ENCODE measurements at places on chromosomes 13 and 19. TPM values are rescaled to one million over a fixed set of nuclear protein-coding genes. Genes with fewer than 3 reads are reported as not detected.

DNA sequence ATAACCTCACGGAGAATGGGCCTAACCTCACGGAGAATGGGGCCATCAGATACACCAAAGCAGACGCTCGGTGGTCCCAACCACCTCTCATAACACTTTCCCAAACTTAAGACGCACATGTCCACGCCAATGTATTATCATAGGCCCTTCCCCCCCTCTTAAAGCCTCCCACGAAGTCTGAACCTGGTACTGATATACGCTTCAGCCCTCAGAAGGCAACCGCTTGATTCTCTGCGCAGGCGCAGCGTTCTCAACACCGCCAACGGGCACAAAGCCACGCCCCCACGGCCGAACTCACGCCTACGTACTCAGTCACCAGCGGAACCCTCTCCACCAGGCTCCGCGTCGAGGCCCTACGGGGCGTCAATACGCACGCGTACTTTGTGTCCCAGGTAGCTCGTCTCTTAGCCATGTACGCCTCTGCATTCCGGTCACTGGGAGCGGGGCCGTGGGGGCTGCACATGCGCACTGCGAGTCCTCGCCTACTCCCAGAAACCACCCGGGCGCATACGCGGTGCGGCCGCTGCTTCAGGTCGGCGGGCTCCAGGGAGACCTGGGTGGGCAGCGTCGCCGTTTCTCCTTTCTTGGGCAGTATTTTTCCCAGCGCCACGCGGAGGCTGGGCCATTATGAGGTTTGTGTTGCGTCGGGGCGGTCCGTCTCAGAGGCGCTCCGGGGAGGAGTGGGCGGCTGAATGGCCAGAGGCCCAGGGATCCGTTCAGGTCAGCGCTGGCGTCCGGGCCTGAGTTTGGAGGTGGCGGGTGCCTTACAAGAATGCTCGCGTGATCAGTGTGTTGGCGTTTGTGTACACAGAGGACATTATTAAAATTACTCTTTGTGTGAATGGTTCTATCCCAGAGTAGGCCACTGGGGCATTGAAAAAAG is 25.3 kb downstream of the ZNF582 start:
- peak overlapping the region; percentile 87 for H3K27ac ChIP-seq
- H3K4me3 ChIP-seq, result peak overlapping the region; percentile 75
- H3K27me3 ChIP-seq, result no peaks in the 10 kb centered on the region

Gene EVI5L
- total RNA-seq, result 24.3 TPM

Gene CBLC
- not detected for total RNA-seq

DNA sequence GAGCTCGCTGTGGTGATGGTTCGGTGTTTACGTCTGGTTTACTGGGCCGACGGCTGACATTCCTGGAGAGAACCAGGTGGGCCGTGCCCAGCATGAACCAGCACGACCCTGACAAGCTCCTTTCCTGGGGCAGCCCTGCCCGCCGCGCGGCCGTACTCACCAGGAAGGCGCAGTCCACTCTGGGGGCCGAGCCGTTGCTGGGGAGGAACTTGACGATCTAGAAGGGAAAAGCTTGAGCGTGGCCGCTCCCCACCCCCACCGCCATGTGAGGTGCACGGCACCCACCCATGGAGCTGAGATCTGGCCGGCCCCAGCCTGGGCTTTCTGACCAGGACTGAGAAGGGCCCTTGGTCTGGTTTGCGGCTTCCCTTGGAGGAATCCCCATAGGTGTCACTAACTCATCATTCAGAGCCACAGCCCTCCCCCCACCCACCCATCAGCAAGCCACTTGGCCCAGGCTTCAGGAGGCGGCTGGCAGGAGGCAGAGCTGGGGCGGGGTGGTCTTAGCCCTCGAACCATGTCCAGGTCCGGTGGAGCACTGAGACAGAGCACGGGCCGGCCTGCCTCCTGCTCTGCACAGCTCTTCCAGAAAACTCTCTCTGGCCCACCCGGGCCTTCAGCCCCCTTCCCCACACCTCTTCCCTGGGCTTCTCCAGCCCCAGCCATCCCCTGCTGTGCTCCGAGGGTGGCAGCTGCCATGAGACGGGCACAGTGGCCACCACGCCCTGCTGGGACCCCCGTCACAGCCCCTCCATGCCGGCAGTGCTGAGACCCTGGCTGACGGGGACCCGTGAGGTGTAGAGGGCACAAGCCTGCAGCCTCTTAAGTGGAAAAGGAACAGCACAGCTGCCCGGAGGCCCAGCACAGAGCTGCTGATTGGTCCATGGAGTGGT is 6.2 kb downstream of the ATP4B start:
- H3K4me1 ChIP-seq, result no peaks in the 10 kb centered on the region
- no peak overlapping the region for H3K27ac ChIP-seq
- no peak overlapping the region for H3K4me3 ChIP-seq
- H3K36me3 ChIP-seq, result no peaks in the 10 kb centered on the region
- H3K27me3 ChIP-seq, result no peaks in the 10 kb centered on the region
- no peak for DNase-seq

GRCh38 chr13:73335210-73335609 is 276.4 kb downstream of the KLF5 start:
- H3K27me3 ChIP-seq, result no peaks in the 10 kb centered on the region
- H3K27ac ChIP-seq, result peak overlapping the region; percentile 74
- peak; percentile 86 for DNase-seq
- no peak overlapping the region for H3K4me3 ChIP-seq
- no peaks in the 10 kb centered on the region for H3K36me3 ChIP-seq
- peaks cover 29% of the 10 kb centered on the region for H3K4me1 ChIP-seq

DNA sequence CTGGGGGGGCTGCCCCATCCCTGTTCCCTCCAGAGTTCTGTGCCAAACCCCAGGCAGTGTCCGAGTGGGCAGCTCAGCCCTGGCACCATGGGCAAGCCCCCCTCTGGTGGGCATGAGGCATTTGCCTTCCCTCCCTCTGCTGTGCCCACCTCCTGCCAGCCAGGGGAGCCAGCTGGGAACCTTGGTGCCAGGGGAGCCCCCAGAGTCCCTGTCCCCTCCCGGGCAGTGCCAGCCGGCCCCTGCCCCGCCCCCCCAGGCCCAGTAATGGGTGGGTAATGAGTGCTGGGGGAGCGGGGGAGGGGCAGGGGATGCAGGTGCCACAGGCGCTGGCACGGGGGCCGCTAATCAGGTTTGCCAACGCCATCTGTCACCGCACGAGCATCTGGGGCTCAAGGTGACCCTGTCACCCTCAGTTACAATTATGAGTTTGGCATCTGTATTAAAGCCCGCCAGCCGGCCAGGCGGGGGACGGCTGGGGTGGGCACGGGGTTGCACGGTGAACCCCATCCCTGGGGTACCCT is 5.9 kb downstream of the DAND5 start:
- H3K4me1 ChIP-seq, result no peaks in the 10 kb centered on the region
- DNase-seq, result no peak
- no peak overlapping the region for H3K27ac ChIP-seq
- no peak overlapping the region for H3K4me3 ChIP-seq

GRCh38 chr19:43809762-43810696 is 7.8 kb upstream of the LYPD5 start:
- no peaks in the 10 kb centered on the region for H3K4me1 ChIP-seq
- H3K27me3 ChIP-seq, result no peaks in the 10 kb centered on the region
- H3K27ac ChIP-seq, result no peak overlapping the region
- H3K4me3 ChIP-seq, result no peak overlapping the region
- DNase-seq, result peak; percentile 77

Gene STARD13
- 16.6 TPM for total RNA-seq

DNA sequence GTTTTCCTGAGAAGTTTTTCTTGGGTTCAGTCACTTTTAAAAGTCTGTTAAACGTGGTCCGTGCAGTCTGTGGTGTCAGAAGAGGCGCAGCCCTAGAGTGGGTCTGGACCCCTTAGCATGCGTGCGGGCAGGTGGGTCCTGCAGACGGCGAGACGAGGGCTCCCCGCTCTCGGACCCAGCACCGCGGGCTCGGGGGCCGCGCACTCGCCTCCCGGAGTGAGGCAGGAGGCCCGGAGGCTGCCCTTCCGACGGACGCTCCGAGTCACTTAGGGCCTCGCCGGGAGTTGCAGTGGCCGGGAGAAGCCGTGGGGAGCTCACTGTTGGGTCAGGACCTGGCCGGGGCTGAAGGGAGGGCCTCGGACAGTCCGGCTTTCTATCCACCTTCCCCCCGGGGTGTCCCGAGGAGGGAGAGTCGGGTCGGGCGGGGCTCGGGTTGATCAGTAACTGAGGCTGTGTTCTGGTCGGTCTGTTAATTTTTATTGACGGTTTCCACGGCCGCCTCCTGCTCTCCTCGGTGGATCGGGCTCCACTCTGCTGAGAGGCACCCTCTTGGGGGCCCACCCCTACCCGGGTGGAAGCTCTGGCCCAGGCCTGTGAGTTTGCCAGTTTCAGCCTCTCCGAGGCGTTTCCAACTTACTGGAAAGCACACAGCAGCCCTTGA is 1.3 kb downstream of the PTBP1 start:
- H3K4me3 ChIP-seq, result peak overlapping the region; percentile 86
- H3K27ac ChIP-seq, result peak overlapping the region; percentile 93
- 0 out of 2 replicates have a peak, but pooled peaks cover 10% of the 10 kb centered on the region for H3K36me3 ChIP-seq
- peaks cover 32% of the 10 kb centered on the region for H3K4me1 ChIP-seq
- no peaks in the 10 kb centered on the region for H3K27me3 ChIP-seq

Gene FGF22
- 0.13 TPM for total RNA-seq

GRCh38 chr19:2616741-2617392 is 85.6 kb downstream of the GNG7 start:
- no peak overlapping the region for H3K4me3 ChIP-seq
- H3K36me3 ChIP-seq, result no peaks in the 10 kb centered on the region
- no peak for DNase-seq
- no peak overlapping the region for H3K27ac ChIP-seq

DNA sequence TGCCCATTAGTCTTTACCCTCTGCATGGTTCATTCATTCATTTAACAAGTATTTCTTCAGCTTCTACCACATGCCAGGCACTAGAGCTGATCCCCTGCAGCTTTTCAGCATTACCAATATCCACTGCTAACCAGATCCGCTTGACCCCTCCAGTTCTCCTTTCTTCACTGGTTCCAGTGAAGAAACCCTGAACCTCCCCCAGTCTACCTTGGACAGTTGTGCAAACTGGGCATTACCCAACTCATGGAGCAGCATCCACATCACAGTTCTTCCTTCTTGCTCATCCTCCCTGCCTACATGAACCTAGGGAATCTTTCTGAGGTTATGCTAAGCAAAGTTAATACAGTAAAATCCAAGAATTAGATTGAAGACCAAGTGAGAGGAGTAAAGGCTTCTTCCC is 78.7 kb upstream of the SERP2 start:
- H3K4me1 ChIP-seq, result 0 out of 2 replicates have a peak, but pooled peaks cover 8% of the 10 kb centered on the region
- H3K27me3 ChIP-seq, result peaks cover 1% of the 10 kb centered on the region
- DNase-seq, result no peak
- H3K4me3 ChIP-seq, result no peak overlapping the region

DNA sequence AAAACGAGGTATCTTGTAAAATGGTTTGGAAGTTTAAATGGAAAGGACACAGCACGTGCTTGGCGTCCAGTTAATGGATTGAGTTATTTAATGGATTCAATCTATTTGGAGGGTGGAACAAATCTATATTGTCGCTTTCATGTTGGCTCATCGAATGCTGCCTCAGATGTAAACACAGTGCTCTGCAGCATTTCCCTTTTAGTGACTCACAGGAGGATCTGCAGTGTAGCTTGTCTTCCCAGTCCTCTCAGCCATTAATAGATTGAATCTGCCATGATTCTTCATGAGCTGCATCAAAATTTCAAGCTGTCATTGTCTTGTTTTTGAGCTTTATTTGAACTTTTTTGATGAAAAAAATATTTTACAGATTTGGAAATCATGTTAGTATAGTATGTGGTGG is 44.7 kb downstream of the DHRS12 start:
- peak; percentile 47 for DNase-seq
- peaks cover 14% of the 10 kb centered on the region for H3K4me1 ChIP-seq
- H3K4me3 ChIP-seq, result no peak overlapping the region
- H3K27ac ChIP-seq, result no peak overlapping the region
- H3K36me3 ChIP-seq, result peaks cover 76% of the 10 kb centered on the region
- H3K27me3 ChIP-seq, result no peaks in the 10 kb centered on the region

DNA sequence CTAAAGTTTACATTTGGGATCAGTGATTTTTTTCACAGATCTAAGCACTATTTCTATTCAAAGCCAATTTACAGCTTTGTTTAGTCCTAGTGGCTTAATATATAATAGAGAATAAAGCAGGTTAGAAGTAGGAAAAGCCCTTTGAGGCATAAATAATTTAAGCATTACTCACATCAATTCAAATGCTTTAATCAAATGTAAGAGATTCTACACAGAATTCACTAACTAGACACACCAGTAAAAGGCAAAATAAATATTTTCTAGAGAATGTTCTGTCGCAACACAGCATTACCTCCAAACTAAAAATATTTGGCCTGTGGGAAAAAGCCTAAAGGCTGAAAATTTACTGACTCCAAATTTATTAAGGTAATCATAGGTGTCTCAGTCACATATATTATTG is 31.3 kb downstream of the KCTD12 start:
- H3K4me1 ChIP-seq, result peaks cover 46% of the 10 kb centered on the region
- peak overlapping the region; percentile 18 for H3K27ac ChIP-seq
- no peak overlapping the region for H3K4me3 ChIP-seq
- H3K27me3 ChIP-seq, result no peaks in the 10 kb centered on the region
- H3K36me3 ChIP-seq, result no peaks in the 10 kb centered on the region
- DNase-seq, result peak; percentile 49

Gene OR4F17
- total RNA-seq, result not detected

Gene ZNF442
- total RNA-seq, result 3.6 TPM

DNA sequence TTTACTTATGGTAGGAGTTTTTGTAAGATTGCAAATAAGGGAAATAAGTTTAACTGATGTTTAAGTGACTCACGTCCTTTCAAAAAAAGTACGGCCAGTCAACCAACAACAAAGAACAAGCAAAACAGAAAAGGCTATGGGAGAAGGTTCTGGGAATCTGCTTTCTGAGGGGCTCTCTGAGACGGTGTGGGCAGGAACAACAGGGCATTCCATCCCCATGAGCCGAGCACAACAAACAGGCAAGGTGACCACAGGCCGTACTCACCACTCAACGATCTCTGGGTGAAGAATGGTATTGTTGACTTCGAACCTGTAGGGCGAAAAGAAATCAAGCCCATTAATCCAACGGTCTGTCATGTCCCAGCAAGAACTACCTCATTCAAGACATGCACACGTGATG is 43.8 kb downstream of the PEPD start:
- no peak for DNase-seq
- peaks cover 10% of the 10 kb centered on the region for H3K4me1 ChIP-seq
- no peak overlapping the region for H3K27ac ChIP-seq

Gene CCDC194
- not detected for total RNA-seq

GRCh38 chr13:86665842-86666241 is 866.6 kb upstream of the SLITRK6 start:
- no peaks in the 10 kb centered on the region for H3K36me3 ChIP-seq
- DNase-seq, result no peak
- no peak overlapping the region for H3K4me3 ChIP-seq
- H3K27me3 ChIP-seq, result no peaks in the 10 kb centered on the region
- H3K4me1 ChIP-seq, result no peaks in the 10 kb centered on the region
